Activated naive CD4-positive, alpha-beta T cell treated with anti-CD3 and anti-CD28 coated beads, Interleukin-2, amount 10 ng/mL, durations not matched to agents 7 days and 5 days (primary cell): ENCODE measurements at places on chromosomes 2 and 18.

GRCh38 chr2:71608441-71608840, 155.1 kb downstream of the DYSF start:
- no peaks in the 10 kb centered on the region for H3K36me3 ChIP-seq
- no peak overlapping the region for H3K27ac ChIP-seq
- peaks cover 31% of the 10 kb centered on the region for H3K27me3 ChIP-seq
- peak; percentile 4 for DNase-seq
- H3K4me1 ChIP-seq, result peaks cover 10% of the 10 kb centered on the region

- no peaks in the 10 kb centered on the region for H3K27me3 ChIP-seq
- DNase-seq, result no peak
- H3K36me3 ChIP-seq, result no peaks in the 10 kb centered on the region
- no peak overlapping the region for H3K4me3 ChIP-seq
- no peak overlapping the region for H3K27ac ChIP-seq
These were observed 10.8 kb upstream of the EFEMP1 start for GRCh38 chr2:55934337-55934736.

DNA sequence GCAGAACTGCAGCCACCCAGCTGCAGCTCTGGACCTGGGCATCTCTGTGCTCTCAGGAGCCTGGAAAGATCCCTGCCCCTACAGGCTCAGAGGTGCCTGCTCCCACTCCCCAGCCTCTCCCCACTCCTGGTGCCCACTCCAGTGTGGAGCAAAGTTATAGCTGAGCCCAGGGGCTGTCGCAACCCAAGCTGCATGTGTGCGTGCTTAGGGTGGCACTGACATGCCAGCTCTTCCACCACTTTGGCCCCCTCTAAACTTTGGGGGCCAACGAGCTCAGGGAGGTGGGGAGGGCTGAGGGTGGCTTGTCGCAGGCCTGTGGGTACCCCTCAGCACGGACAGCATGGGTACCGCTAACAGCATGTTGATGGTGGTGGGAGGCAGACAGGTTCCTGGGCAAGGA, 126.3 kb upstream of the FHL2 start:
- no peaks in the 10 kb centered on the region for H3K36me3 ChIP-seq
- H3K4me1 ChIP-seq, result no peaks in the 10 kb centered on the region
- H3K4me3 ChIP-seq, result no peak overlapping the region

DNA sequence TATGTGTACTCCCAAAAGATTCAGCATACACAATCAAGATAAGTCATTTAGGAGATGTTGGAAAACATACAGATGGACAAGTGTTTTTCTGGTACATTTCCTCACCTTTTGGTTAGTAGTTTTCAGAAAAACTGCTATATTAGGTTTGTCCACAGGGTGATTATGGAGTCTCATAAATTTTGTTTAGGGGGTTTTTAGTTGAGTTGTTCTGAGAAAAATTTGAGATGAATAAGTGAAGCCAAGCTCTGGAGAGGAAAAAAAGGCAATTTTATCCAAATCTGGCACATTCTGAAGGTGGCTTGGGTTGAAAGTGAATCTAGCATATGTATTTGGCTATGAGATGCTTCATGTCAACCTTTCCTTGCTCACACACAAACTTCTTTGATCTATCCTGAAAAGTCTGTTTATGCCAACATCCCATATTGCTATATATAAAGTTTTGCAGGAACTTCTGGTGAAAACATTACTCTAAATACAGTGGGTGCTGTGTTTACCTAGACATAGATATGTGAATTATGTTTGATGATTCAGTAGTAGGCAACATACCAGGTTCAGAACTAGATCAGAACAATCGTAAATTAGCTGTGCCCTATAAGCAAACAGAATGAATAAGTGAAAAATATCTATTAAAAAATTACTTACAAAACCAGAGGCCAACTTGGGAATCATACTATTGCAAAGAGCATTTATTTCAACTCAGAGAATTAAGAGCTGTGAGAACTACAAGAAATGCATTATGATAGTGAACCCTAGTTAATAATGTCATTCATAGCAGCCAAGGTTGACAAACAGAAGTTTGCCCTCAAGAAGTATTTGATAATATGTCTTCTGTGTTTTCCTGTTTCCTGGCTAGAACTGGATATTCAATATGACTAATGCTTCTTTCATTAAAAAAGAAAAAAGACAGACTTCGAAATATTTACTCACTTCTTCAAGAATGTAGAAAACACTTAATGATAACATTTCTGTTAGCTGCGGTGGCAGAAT, 552.0 kb downstream of the IRS1 start:
- no peak for DNase-seq
- H3K4me1 ChIP-seq, result no peaks in the 10 kb centered on the region
- no peaks in the 10 kb centered on the region for H3K27me3 ChIP-seq
- no peaks in the 10 kb centered on the region for H3K36me3 ChIP-seq
- H3K4me3 ChIP-seq, result no peak overlapping the region

GRCh38 chr18:49814147-49814499, 790 bp upstream of the ACAA2 start:
- no peak for DNase-seq
- peak overlapping the region; percentile 96 for H3K27ac ChIP-seq
- H3K4me3 ChIP-seq, result peak overlapping the region; percentile 95
- H3K36me3 ChIP-seq, result peaks cover 58% of the 10 kb centered on the region

- peak; percentile 10 for DNase-seq
- peaks cover 85% of the 10 kb centered on the region for H3K27me3 ChIP-seq
- H3K36me3 ChIP-seq, result peaks cover 2% of the 10 kb centered on the region
- H3K4me1 ChIP-seq, result peaks cover 12% of the 10 kb centered on the region
- no peak overlapping the region for H3K4me3 ChIP-seq
- no peak overlapping the region for H3K27ac ChIP-seq
These were observed 3.5 kb upstream of the GDF7 start for GRCh38 chr2:20663196-20664070.

DNA sequence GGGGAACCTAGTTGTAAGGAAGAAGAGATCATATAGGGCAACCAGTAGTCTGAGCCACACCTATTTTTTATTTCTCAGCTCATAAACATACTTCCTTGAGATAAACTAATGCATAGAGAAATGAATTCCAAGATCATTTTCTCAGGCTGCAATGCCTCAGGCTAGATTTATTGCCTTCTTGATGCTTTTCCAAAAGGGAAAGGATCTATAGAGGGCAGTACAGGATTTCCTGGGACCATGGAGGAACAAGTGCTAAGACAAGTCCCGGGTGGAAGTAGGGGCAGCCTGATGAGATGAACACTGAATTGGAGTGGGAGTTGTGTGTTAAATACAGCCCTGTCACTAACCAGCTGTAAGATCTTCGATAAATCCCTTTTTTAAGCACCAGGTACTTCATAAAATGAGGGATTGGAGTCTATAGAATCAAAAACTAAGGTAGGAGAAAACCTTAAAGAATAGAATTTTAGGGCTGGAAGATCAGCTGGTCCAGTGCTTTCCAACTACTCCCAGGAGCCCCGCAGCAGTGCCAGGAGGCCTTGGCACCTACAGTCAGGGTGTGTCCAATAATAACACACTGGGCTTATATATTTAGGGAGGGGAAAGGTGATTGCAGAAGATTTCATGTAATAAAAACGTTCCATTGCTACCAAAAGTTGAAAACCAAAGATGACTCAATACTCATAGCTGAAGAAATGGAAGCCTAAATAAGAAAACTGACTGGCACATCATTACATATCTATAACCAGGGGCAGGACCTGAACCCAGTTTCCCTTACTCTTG, 58.1 kb downstream of the SERTAD2 start:
- no peak overlapping the region for H3K4me3 ChIP-seq
- peaks cover 11% of the 10 kb centered on the region for H3K4me1 ChIP-seq
- H3K36me3 ChIP-seq, result peaks cover 15% of the 10 kb centered on the region
- no peak overlapping the region for H3K27ac ChIP-seq
- peaks cover 3% of the 10 kb centered on the region for H3K27me3 ChIP-seq

DNA sequence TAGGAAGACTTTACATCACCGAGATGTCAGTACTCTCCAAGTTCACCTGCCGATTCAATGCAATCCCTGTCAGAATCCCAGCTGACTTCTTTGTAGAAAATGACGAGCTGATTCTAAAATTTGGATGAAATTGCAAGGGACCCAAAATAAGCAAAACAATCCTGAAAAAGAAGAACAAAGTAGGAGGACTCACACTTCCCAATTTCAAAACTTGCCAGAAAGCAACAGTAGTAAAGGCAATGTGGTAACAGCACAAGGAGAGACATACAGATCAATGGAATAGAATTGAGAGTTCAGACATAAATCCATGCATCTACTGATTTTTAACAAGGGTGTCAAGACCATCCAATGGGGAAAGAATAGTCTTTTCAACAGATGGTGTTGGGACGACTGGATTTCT, 52.2 kb downstream of the SMAD7 start:
- no peaks in the 10 kb centered on the region for H3K36me3 ChIP-seq
- no peak overlapping the region for H3K4me3 ChIP-seq
- no peak overlapping the region for H3K27ac ChIP-seq
- no peak for DNase-seq

DNA sequence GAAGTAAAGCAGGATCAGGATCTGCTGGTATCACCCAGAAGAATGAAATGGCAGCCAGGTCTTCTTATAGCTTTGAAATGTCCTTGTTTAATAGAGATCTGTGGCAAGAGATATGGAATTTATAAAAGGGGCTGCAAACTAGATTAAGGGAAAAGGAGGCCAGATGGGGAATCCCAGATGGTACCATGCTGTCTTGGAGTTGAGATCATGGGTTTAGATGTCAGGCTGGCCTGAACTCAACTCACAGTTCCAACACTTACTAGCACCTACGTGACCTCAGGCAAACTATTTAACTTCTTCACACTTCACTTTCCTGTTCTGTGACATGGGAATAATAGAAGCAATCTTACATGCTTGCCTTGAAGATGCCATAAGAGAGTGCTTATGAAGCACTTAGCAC, 188.2 kb downstream of the ALK start:
- no peak for DNase-seq
- H3K4me3 ChIP-seq, result no peak overlapping the region
- no peak overlapping the region for H3K27ac ChIP-seq

- no peaks in the 10 kb centered on the region for H3K36me3 ChIP-seq
- no peak overlapping the region for H3K4me3 ChIP-seq
- no peak for DNase-seq
- no peak overlapping the region for H3K27ac ChIP-seq
These were observed 54.9 kb downstream of the FAM178B start for GRCh38 chr2:96931466-96931865.

DNA sequence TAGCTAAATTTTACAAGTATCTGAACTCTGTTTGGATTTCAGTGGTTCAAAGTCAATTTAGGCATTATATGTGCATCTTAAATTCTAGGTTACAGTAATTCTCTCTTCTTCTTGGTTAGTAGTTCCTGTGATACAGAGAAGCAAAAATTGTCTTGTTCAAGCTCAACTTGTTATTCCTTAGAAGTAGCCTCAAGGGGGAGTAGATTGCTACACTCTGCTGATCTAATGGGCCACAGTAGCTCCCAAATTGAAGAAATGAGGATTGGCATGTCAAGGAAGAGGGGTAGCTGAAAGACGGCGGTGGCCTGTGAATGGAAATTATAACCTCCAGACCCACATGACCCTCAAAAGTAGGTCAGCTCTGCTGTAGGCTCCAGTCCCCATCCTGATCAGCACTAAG, 334.7 kb downstream of the HRH4 start:
- no peaks in the 10 kb centered on the region for H3K4me1 ChIP-seq
- H3K4me3 ChIP-seq, result no peak overlapping the region
- no peaks in the 10 kb centered on the region for H3K36me3 ChIP-seq
- no peak for DNase-seq
- no peaks in the 10 kb centered on the region for H3K27me3 ChIP-seq

- peak overlapping the region; percentile 4 for H3K27ac ChIP-seq
- H3K4me1 ChIP-seq, result peaks cover 19% of the 10 kb centered on the region
- peaks cover 2% of the 10 kb centered on the region for H3K36me3 ChIP-seq
- peaks cover 6% of the 10 kb centered on the region for H3K27me3 ChIP-seq
These were observed 18.5 kb upstream of the POLI start for GRCh38 chr18:54250846-54251261.

- no peak overlapping the region for H3K27ac ChIP-seq
- no peaks in the 10 kb centered on the region for H3K27me3 ChIP-seq
- H3K4me1 ChIP-seq, result peaks cover 27% of the 10 kb centered on the region
- no peak overlapping the region for H3K4me3 ChIP-seq
These were observed 17.8 kb downstream of the NPC1 start for GRCh38 chr18:23568281-23569138.

GRCh38 chr2:105809097-105809473, 64.4 kb downstream of the NCK2 start:
- no peaks in the 10 kb centered on the region for H3K27me3 ChIP-seq
- H3K4me3 ChIP-seq, result no peak overlapping the region
- no peak for DNase-seq

- H3K27me3 ChIP-seq, result no peaks in the 10 kb centered on the region
- no peak for DNase-seq
- peak overlapping the region; percentile 33 for H3K27ac ChIP-seq
These were observed 23.5 kb downstream of the KDM3A start for GRCh38 chr2:86464652-86465051.

- peaks cover 2% of the 10 kb centered on the region for H3K4me1 ChIP-seq
- H3K4me3 ChIP-seq, result no peak overlapping the region
- H3K27ac ChIP-seq, result no peak overlapping the region
- no peak for DNase-seq
- H3K27me3 ChIP-seq, result peaks cover 5% of the 10 kb centered on the region
These were observed 6.5 kb upstream of the IMPA2 start for GRCh38 chr18:11974741-11975325.

DNA sequence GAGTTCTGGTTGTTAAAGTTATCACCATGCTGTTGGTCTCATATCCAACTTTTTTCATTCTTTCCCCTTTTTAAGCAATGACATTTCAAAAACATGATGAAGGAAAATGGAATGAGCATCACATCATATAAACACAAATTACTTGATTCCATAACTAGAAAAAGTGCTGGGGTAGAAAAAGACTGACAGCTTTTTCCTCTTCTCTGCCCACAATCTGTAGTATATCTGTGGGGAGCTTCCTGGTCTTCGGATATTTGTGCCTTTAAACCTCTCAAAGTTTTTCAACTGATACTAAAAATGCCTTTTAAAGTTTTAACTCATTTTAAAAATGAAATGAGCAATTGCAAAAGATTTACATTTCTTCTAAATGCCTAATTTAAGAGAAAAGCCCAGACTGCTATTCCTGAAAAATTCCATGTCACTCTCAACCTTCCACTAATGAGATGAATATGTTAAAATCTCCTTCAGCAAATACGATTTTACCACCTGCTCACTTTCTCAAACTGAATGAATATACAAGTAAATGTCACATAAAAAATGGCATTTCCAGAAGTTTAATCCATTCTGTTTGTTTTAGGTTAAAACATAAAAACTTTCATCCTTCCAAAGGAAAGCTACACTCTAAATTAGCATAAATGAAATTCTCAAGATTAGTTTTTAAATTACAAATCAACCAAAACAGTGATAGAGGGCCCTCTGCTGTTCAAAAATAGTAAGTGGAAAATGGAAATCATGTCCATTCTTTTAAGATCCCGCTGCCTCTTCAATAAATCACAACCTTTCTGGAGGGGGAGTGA, 2.1 kb downstream of the DNAH7 start:
- H3K27ac ChIP-seq, result peak overlapping the region; percentile 16
- peaks cover 41% of the 10 kb centered on the region for H3K27me3 ChIP-seq
- H3K36me3 ChIP-seq, result no peaks in the 10 kb centered on the region
- peaks cover 10% of the 10 kb centered on the region for H3K4me1 ChIP-seq

DNA sequence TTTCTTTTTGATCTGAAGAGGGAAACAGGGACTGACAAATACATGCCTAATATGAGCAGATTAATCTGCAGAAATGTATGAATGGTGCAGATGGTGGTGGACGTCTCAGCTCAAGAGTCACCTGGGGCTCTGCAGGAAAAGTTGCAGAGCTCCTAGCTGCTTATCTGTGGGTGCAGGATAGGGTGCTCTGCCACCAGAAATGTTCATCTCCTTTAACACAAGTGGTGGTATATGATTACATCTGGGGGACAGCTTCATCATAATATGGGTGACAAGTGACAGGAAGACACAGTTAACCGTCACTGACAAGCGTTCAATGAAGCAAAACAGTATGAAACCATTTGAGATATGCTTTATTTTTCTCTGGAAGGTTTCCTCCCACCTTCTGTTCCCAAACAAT, 121.2 kb upstream of the LINC00305 start:
- H3K27me3 ChIP-seq, result no peaks in the 10 kb centered on the region
- H3K4me3 ChIP-seq, result no peak overlapping the region
- no peaks in the 10 kb centered on the region for H3K36me3 ChIP-seq
- no peaks in the 10 kb centered on the region for H3K4me1 ChIP-seq
